Activated CD8-positive, alpha-beta memory T cell treated with anti-CD3 and anti-CD28 coated beads for 24 hours (primary cell): ENCODE measurements at places on chromosomes 1 and 21.
A peak's percentile ranks its signal among the peaks of the same experiment; 100 is the strongest.

GRCh38 chr1:164885311-164885710, 326.3 kb downstream of the PBX1 start:
- DNase-seq, result no peak

DNA sequence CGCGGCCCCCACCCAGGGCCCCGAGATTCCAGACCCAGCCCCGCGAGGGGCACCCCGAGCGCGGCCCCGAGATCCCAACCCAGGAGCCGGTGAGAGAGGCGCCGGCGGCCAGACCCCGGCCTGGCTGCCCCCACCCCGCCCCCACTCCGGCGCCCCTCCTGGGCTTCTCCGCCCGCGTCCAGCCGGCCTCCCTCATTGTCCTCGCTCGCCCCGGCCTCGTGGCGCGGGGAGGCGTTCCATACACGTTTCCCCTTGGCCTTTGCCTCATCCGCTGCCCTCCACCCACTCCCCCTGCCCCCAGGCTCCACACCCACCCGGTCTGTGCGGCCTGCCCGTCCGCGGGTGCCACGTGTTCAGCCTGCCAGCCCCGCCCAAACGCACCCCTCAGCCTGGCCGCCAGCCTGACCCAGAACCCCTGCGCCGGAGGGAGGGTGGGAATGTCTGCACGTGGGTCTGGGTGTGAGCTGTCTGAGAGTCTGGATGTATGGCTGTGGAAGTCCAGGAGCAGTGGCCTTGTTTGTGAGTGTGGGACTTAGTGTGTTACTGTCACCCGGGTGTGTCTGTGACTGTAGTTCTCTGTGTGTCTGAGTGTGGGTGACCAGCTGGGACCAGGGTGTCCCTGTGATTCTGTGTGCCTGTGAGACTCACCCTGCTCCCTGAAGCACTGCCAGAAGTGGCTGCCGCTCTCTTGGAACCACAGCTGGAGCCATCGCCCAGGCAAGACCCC, 681 bp downstream of the B4GALT2 start:
- DNase-seq, result peak; percentile 79

DNA sequence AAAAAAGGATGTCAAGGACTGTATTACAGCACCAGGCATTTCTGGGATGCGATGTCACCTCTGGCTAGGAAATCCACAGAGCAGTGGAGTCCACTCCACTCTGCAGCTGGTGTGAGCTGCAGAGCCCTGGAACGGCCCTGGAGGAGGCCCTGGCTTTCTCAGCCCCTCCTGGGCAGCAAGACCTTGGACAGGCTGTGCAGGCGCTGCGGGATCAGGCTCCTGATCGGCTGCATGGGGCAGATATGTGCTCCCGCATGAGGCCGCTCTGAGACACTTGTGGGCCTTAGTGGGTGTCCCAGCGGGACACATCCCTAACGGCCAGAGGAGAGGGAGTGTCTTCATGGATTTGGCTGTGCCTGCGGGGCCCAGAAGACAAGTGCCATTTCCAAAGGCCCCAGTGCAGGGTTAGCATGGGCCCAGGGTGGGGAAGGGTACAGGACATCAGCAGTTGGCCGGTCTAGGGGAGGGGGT, 6.2 kb downstream of the DNMT3L start:
- DNase-seq, result no peak

GRCh38 chr1:158019171-158019868, 25.9 kb downstream of the KIRREL1 start:
- DNase-seq, result no peak

- DNase-seq, result no peak
Measured at GRCh38 chr1:176225479-176225875, 18.4 kb upstream of the COP1 start.

GRCh38 chr1:8883491-8883890, 5.0 kb upstream of the ENO1 start:
- DNase-seq, result no peak

GRCh38 chr1:90671741-90672140, 45.4 kb downstream of the BARHL2 start:
- no peak for DNase-seq

DNA sequence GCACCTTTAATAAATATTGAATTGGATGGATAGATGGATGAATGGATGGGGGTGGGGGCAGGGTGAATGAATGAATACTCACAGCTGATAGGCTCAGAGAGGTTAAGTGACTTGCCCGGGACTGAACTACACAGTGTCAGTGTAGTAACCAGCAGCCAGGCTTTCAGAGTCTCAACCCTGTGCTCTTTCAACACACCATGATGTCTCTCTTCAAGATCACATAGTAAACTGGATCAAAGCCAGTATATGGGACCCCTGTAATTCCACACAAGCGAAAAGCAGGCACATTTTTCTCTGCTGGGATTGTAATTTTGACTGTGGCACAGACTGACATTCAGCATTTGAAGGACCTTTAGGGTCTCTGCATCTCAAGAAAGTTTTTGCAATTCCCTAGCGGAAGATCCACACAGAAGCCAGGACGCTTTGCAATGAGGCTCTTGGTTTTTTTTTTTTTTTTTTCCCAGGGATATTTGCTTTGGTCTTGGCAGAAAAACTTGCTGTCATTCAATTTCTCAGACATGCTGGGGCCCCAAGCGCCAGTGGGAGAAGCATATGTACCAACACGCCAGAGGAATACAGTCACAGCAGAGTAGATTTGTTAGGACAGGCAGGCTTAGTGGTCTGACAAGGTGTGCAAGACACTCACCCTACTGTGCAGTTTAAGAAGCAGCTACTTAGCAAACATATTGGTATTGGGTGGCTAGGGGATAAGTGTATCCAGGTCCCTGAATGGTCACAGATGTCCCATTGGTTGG, 213.1 kb upstream of the CAMK1G start:
- DNase-seq, result no peak

DNA sequence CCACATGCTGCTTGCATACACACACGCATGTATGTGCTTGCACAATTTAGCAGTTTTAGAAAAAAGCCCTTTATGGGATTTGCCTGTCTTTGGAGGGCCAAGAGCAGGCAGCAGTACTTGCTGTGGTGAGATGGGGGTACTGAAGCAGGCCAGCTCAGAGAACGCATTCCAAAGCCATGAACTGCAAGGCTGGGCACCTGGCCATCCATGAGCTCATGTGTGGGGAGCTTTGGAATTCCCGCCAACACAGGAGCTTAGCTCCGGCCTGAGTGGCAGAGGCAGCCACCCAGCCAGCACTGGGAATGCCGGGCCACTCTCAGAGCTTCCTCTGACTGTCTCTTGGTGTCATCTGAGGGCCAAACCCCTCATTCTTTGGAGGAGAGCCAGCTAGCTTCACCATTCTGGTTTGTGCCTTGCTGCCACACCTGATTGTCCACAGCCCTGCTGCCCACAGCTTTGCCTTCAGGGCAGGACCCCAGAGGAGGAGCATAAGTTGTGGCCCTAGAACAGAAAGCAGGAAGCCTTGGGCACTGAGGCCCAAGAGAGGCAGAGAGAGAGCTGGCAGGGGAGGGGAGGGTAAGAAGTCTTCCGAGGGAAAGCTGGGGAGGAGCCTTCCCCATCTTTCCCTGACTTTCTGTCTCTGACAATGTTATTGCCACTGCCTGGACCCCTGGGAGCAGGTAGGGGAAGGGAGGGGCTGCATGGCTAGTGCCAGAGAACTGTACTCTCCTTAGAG, 92.1 kb upstream of the POU3F1 start:
- DNase-seq, result no peak

GRCh38 chr1:58845942-58846341, 62.1 kb upstream of the JUN start:
- no peak for DNase-seq

- no peak for DNase-seq
Measured at GRCh38 chr21:33396951-33397350, 6.3 kb upstream of the IFNGR2 start.

DNA sequence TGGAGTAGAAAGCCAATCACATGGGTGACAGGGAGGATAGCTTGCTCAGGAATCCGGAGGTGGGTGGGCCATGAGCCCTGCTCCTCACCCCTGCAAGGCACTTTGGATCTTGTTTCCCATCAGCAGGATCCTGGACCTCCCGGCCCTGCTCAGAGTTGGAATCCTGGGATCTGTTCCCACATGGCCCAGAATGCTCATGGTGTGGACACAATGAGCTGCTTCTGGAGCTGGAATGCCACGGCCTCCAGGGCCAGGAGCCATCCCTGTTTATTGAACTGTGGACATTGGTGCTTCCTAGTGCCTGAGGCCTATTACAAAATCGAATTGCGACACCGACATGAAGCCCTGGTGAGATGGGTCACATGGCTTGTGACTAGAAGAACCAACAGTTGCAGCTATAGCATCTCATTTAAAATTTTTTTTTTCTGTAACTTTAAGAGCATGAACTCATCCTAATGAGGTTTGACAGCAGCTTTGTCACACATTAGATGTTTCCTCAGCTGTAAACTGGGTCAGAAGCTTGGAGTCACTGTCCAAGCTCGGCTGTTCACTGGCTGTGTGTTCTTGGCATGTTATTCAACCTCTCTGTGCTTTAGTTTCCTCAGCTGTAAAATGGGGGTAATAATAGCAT, 40.4 kb upstream of the GOLT1A start:
- DNase-seq, result no peak

DNA sequence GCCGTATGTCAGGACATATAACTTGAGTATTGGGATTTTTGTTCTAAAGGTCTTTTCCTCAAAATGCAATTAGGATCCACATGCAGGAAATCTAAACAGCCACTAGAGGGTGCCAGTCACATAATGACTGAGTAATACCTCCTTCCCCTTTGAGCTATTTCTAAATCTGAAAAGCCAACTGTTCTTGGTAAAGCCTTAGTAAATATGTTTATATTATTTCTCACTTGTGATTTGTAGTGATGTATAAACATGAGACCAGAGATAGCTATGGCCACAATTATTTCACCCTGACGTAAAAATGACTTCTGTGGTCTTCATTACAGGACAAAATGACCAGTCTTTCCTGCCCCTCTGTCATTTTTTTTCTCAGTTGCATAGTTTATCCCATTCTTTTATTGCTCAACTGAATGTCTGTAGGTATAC, 41.0 kb upstream of the DR1 start:
- no peak for DNase-seq

- no peak for DNase-seq
Measured at GRCh38 chr1:71944006-71944405, 338.3 kb downstream of the NEGR1 start.

- DNase-seq, result no peak
Measured at GRCh38 chr1:51324251-51325010, 5.9 kb downstream of the TTC39A start.

DNA sequence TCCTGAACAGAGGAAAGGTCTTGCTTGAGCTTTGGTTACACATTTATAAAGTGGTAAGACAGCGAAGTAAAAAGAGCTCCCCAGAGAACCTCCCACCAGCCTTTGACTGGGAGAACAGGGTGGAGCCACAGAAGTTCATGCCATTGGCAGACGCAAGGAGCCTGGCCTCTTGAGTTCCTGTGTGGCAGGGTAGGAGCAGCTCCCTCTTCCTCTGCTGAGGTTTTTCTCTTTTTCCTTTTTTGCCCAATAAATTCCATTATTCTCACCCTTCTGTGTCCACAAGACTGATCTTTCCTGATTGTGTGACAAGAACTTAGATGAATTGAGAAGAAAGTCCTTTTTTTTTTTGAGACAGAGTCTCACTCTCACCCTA, 4.3 kb downstream of the THEM4 start:
- DNase-seq, result peak; percentile 67
